ENCODE measurements at places on chromosomes 4 and X.
A peak's percentile ranks its signal among the peaks of the same experiment; 100 is the strongest.

DNA sequence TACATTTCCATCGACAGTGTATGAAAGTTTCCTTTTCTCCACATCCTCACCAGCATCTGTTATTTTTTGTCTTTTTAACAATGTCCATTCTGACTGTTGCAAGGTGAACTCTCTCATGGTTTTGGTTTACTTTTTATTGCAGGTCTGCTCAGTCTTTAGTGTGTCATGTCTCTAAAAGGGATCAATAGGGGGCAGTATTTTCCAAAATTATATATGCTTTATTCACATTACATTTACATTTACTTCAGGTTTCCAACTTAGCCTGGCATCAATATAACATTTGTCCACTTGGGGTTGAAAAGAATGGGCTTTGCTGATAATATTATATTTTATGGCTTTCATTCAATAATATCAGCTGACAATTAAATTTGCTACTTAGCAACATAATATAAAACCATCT lies 265.0 kb upstream of the SLITRK2 start:
- no peak for DNase-seq

- no peak for DNase-seq
Measured at GRCh38 chr4:118953276-118953675, 64.6 kb downstream of the SYNPO2 start.

- peak; percentile 74 for DNase-seq
Measured at GRCh38 chr4:185183622-185184281, 20.0 kb downstream of the CFAP97 start.

- no peak for DNase-seq
Measured at GRCh38 chr4:184371390-184371787, 103.0 kb downstream of the IRF2 start.

DNA sequence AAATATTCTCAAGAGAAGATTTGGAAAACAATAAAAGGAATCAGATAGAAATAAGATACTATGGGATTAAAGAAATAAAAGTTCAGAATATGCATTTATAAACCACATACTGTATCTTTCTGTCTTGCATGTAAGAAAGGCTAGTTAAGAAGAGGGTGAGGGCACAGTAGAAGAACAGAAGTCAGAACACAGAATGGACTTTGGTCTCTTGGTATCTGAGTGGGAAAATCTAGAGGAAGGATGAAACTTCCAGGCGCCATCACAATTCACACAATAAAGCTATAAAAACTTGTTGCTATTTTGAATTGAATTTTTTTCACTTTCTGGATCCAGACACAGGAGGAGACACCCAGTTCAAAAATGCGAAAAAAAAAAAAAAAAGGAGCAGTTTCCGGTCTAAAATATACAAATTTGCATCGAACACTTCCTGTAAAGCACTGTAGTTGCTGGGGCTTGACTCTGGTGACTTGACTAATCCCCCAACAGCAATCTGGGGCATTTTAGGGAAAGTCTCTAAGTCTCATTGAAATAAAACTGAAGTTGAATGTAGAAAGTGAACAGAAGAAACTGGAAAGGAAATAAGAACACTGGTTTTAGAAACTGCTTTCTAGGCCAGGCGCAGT lies 8.1 kb upstream of the NAAA start:
- DNase-seq: no peak

GRCh38 chr4:125266901-125267604 lies 47.7 kb upstream of the FAT4 start:
- no peak for DNase-seq

GRCh38 chrX:130631011-130631410 lies 229.2 kb downstream of the RBMX2 start:
- DNase-seq: no peak

DNA sequence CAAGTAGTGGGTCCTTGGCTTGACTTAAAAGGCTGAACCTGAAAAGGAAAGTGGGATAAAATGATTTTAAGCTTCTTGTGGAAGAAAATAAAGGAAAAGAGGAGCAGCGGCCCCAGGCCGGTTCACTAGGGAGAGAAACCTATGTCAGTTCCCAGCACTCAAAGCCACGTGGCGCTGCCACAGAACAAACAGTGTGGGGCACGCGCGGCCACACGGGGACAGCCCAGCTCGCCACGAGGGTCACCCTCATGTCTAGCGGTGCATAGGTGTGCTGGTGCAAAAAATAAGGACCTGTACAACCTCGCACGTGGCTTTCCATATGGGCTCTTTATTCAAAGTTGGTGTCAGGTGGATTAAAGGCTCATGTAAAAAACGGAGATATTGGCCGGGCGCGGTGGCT lies 17.1 kb downstream of the MSANTD1 start:
- DNase-seq: no peak

DNA sequence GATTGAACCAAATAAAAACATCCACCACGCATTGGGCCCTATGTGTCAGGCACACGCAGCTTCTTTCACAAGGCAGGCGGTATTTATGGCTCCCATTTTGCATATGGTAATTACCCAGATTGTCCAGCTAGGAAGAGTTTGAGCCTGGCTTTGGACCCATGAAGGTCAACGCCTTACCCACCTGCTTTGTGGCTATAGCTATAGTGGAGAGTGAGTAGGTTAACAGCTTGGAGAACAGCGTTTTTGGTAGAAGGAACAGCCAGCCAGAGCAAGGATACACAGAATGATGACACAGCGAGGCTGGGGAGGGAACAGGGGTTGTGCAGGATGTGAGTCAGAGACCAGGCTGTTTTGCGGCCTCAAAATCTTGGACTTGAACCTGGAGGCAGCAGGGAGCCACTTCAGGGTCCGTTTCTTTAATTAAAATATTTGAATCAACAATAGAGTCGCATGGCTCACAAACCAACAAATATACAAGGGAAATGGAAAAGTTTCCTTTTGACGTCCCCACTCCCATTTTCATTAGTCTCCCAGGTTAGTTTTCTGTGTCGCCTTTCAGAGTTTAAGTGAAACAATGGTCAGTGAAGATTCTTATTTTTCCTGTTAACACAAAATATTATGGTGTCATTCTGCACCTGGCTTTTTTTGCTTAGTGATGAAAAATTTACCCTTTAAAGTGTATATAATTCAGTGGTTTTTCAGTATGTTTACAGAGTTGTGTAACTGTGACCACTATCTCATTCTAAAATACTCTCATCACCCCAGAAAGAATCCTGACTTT lies 118.2 kb upstream of the STX18 start:
- no peak for DNase-seq

DNA sequence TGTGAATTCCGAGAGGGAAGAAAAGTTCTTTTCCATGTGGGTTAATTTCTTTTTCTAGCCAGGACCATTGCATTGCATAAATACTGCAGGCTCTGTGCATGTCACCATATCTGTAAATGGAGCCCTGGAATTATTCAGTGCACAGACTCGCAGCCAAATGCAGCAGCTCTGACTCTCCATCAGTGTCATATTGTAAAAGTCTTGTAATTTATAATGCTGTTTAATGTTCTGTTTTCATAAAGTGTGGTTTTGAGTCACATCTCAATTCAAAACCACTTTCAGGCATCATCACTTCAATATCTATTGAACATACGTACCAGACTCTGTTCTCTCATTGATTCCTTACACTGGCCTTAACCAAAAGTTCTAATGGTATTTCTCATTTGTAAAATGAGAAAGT lies 193.9 kb upstream of the RPL34 start:
- no peak for DNase-seq

- no peak for DNase-seq
Measured at GRCh38 chr4:156313497-156313896, 359.8 kb upstream of the CTSO start.

GRCh38 chr4:46432923-46433322 lies 43.0 kb upstream of the GABRA2 start:
- peak; percentile 21 for DNase-seq

DNA sequence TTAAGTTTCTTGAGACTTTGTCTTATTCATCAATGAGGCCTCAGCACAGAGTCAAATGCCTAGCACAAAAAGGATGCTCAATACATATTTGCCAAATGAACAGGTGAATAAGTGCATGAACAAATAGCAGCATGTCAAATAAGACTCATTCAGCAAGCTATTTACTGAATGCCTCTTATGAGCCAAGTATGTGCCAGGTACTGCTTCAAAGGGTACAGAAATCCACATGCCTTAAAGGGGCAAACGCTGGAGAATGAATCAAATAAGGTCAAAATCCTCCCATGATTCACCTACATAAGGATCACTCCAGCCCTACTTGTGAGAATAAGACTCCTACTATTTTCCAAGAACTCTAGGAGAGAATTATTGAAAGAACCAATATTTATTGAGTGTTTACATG lies 260.2 kb upstream of the CPEB2 start:
- DNase-seq: no peak

GRCh38 chr4:87270144-87270543 lies 49.7 kb upstream of the KLHL8 start:
- DNase-seq: peak; percentile 76

DNA sequence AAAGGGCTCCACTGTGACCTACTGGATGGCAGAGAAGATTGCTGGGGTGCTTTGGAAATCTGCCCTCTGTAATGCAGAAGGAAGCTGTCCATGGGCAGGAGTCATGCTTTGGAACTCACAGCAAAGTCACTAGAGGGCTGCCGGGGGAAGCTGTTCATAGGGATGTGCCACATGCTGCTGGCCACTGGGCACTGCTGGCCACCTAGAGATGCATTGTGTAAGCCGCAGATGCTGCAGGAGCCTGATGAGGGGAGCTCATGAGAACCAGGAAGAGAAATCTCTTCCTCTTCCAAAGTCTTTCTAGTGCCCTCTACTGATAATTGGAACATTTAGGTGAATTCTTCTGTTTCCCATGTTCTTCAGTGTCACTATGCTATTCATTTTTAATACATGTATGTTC lies 31.2 kb upstream of the UXT start:
- no peak for DNase-seq

GRCh38 chrX:134562002-134562401 lies 96.3 kb downstream of the PLAC1 start:
- DNase-seq: no peak

DNA sequence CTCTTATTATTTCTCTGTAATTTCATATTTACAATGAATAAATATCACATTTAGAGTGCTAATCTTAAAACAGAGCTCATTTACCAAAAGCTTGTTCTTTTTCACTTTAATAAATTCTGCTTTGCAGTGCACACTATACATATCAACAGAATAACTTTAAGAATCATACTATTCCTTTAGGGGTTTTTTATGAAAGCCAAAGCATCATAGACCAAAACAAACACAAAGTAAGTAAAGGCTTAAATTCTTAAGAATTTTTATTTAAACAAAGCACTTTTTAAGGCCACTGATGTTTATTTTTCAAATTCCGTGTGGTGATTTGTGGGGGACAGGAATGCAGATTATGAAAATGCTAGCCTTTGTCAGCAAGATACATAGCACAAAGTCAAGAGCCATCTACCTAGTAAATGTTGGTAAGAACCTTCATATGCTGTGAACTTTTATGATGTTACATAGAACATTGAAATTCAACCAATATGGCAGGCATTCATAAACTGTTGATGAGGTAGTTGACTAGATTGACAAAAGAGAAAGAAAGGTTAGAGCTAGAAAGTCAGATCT lies 17.8 kb downstream of the TIGD2 start:
- no peak for DNase-seq

- no peak for DNase-seq
Measured at GRCh38 chr4:182748949-182749348, 168.2 kb downstream of the DCTD start.

DNA sequence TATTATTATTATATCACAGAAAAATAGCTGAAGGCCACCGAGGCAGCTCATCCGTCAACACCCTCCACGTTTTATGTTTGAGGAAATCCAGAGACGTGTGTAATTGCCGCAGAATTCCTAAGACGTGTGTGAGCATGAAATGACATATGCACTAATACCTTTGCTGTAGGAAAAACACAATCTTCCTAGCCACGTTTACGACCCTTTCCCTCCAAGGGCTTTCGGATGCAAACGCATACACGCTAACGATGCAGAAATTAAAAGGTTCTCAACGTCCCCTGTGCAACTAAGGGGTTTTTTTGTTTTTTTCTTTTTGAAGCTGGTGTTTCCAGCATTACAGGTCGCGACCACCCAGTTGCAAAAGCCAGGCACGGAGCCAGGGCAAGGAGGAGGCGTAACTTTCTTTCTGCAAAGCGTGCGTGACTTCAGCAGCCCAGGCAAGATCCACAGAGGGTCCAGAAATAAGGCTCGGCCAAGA lies 33.8 kb downstream of the CRLF2 start:
- DNase-seq: no peak

All from head of caudate nucleus (tissue), 42 donors.